HS-27A (cell line): ENCODE measurements at places on chromosomes 12 and 14.

DNA sequence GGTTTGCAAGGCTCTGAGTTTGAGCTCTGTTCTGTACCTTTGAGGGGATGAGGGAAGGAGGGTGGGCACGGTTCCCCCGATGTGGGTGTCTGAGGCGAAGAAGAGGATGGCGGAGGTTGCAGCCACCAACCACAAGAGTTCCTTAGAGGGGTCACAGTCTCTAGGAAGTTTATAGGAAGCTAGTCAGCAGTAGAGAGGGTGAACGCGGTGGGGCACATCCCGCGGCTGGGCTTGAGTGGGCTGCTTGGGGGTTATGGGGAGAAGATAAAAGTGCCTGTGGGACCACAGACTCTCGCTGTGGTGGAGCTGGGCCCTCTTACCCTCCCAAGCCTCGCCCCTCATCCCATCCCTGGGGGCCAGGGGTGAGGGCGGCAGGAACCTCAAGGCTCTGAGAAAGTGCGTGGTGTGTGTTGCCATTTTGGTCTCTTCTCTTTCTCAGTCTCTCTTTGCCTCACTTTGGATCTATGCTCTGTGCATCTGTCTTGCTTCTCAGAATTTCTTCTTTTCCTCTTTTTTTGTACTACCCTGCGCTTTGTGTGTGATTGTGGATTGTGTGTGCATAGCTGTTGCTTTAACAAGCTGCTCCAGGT lies 2.7 kb downstream of the CD4 start:
- no peak for DNase-seq

- DNase-seq: no peak
These were observed 69.9 kb downstream of the RASSF3 start for GRCh38 chr12:64680235-64680634.

GRCh38 chr12:114812384-114812783 lies 128.4 kb upstream of the TBX3 start:
- no peak for DNase-seq

DNA sequence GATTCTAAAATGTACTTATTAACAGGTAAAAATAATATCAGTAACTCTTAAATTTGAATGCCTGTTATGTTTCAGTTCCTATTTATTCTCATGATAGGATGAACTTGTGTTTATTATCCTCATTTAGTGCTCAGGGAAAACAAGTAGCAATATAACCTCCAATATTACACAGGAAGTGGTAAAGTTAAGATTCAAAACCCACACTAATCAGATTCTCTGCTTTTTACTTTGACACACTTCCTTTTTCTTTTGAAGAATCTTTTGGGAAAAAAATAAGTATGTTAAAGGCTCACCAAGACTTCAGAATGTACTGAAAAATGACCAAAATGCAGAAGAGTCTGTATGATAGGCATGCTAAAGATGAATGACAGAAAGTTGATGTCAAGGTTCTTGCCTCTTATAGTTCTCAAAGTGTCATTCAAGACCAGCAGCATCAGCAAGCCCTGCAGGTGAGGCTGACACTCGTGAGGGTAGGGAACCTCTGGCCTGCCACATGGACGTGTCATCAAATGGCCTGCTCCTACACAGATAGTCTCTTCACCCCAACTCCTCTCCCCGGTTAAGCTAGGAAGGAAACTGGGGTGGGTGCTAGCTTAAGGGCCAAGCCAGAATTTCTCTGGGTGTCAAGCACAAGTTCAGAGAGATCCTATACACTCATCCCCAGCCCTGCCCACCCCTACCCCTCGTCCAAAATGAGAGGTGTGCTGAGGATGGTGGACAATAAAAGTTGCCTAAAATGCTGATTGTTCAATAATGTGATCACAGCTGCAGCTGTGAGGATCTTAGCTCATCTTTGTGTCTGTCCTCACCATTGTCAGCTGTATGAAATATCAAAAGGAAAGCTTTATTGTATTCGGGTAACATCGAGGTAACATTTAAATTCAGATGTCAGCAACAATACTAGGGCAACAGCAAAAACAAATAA lies 6.3 kb downstream of the TBPL2 start:
- no peak for DNase-seq

- no peak for DNase-seq
These were observed 4.6 kb upstream of the LRP1-AS start for GRCh38 chr12:57151741-57152630.

DNA sequence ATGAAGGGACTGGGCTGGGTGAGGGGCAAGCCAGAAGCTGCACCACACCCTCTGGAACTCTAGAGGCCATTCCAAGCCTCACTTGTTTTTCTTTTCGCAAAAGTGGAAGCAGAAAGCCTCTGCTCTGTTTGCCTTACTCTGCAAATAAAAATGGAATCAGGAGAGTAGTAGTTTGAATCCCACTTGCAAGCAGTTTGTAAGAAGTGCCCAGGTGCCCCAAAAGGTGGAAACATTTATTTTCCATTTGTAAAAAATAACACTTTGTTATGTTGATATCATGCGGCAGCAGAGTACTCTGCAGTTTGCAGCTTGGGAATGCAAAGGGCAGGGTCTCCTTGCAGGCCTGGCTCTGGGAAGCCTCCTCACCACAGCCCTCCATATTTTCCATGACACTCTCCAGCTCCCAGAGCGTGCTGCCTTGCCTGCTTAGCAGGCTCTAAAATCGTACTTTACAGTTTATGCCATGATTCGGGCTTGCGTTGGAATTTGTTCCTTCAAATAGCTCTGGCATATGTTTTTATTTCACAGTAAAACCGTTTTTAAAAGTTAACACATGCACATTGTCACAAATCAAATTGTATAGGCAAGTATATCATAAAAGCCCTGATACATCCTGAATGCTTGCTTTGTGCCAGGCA lies 20.0 kb downstream of the TUNAR start:
- no peak for DNase-seq
